SK-N-MC (cell line): ENCODE measurements at places on chromosomes 11 and 22.
A peak's percentile ranks its signal among the peaks of the same experiment; 100 is the strongest.

GRCh38 chr22:17665854-17666253, 27.3 kb downstream of the BCL2L13 start:
- DNase-seq: no peak

DNA sequence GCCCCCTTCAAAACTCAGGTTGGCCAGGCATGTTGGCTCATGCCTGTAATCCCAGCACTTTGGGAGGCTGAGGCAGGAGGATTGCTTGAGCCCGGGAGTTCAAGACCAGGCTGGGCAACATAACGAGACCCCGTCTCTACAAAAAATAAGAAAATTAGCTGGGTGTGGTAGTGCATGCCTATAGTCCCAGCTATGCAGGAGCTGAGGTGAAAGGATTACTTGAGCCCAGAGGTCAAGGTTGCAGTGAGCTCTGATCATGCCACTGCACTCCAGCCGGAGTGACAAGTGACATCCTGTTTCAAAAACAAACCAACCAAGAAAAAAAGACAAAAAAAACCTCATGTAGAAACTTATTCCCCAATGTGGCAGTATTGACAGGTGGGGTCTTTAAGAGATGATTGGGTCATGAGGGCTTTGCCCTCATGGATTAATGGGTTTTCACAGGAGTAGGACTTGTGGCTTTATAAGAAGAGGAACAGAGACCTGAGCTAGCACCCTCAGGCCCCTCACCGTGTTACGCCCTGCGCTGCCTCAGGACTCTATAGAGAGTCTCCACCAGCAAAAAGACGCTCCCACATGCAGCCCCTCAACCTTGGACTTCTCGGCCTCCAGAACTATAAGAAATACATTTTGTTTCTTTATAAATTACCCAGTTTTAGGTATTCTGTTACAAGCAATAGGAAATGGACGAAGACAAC, 22.3 kb downstream of the LAYN start:
- no peak for DNase-seq

DNA sequence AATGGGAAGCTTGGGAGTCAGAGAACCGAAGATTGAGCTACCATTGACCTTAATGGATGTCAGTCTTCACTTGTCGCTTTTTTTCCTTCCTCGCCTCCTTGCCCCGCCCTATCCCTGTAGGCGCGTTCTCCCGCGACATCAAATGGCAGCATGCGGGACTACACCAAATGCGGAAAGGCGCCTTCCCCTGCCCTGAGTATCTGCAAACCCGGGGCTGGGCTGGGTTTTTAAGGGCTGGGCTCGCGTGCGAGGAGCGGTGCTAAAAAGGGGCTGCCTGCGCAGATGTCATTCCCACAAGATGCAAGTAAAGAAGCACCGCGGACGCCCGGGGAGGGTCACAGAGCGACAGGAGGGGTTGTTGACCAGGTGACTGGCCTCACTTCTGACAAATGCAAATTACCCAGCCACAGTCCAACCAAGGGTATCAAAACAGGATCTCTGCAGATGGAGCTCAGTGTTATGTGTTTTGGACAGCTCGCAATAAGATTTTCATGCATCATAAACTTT, 4.7 kb upstream of the FAM111B start:
- DNase-seq: no peak

GRCh38 chr22:29831186-29831921, 6.7 kb downstream of the ASCC2 start:
- DNase-seq: no peak

DNA sequence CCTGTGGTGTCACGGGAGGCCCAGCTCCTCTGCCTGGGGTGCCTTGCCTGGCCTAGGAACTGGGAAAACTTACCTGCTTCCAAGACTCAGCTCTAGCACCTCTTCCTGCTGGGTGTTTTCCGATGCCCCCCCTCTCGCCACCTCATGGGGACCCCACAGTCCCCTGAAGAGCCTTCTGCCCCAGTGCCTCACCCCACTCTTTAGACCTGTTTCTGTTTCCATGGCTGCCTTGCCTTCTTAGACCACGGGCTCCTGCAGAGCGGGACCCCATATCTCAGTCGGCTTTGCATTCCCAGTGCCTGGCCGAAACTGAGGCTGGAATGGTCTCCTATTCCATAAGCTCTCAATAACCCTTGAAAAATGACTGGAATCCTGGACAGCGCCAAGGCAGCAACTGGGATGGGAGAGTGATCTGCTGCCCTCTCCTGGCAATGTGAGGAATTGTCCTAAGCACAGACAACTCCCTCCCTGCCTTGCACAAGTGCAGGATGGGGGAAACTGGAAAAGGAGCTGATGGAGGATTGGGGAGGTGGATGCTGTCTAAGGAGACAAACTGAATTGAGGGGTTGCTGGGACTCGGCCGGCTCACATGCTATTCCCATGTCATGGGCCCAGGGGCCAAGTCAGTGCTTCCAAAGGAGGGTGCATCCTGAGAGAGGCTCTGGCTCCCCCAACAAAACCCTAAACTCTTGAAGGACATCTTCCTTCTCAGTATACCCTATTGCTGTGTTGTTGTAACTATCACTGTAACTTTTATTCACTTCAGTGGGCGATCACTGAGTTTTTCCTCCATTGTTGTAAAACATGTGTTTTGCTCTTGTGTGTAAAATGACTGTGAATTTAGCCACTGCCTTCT, 26.6 kb upstream of the IL17RA start:
- DNase-seq: no peak

- no peak for DNase-seq
These were observed 69.7 kb upstream of the CDON start for GRCh38 chr11:126132319-126132718.

- no peak for DNase-seq
These were observed 65.3 kb downstream of the MCM5 start for GRCh38 chr22:35465109-35465701.

DNA sequence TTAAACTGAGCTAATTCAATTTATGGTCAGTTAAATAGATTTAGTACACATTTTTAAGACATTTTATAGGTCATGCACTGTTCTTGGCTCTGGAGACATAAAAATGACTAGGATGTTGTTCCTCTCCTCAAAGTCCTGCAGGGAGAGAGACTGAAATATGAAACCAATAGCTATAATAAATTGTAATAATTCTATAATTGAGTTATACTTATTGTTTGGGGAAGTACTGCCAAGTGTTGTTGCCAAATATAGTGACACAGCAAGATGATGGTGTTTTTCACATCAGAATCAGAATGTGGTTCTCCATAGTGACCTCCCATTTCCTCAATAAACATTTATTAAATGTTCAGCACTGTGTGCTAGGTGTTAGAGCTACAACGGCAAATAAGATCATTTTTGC, 470.6 kb downstream of the NTM start:
- DNase-seq: no peak

- DNase-seq: no peak
These were observed 61.9 kb downstream of the MUC15 start for GRCh38 chr11:26510164-26510563.

- no peak for DNase-seq
These were observed 12.1 kb downstream of the DERL3 start for GRCh38 chr22:23826510-23827350.

- no peak for DNase-seq
These were observed 56.1 kb upstream of the CRTAM start for GRCh38 chr11:122782222-122782621.

- DNase-seq: no peak
These were observed 29.9 kb downstream of the CREB3L1 start for GRCh38 chr11:46307369-46307768.

GRCh38 chr11:107859459-107860239, 1.1 kb upstream of the SLC35F2 start:
- no peak for DNase-seq

DNA sequence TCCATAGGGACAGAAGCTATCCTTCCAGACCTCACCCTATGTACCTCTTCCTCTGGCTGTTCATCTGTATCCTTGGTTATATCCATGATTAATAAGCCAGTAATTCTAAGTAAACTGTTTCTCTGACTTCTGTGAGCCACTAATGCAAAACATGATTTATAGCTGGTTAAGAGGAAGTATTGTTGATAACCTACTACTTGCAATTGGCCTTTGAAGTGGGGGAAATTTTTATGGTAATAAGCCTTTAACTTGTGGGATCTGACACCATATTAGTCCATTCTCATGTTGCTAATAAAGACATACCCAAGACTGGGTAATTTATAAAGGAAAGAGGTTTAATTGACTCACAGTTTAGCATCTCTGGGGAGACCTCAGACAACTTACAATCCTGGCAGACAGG, 21.9 kb downstream of the CASP12 start:
- no peak for DNase-seq

DNA sequence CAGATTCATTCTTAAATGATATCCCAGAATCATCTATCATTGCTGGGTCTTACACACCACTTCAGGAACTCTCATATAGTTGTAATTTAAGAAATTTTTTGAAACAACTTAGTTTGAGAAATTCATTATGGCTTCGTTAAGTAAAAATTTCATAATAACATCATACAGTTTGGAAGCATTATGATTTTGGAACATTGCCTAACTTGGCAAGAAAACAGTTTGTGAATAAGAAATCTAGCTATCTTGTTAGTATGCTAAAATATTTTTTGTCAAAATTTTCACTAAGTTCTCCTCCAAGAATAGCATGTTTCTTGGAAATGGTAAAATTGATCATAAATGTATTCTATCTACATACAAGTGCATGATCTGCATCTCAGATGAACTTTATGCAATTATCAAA, 217.7 kb downstream of the CNTN5 start:
- no peak for DNase-seq

GRCh38 chr11:76131671-76132631, 74.4 kb downstream of the WNT11 start:
- no peak for DNase-seq

DNA sequence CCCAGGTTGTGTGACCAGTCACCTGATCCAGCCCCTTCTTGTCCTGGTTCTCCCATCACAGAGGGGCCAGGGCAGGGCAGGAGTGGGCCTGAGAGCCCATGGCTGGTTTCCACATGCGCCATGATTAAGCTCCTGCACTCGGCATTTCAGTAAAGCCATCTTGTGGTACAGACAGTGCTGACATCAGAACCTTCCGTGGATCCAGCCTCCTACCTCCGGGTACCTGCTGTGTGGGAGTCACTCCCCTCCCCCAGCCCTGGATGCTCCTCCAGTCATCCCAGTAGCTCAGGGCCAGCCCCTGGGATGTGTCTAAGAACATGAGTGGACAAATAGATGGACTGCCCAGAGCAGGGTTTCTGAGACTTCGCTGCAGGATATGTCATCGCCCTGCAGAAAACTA, 22.1 kb upstream of the MGAT3 start:
- DNase-seq: no peak

GRCh38 chr11:61832754-61833153, 4.7 kb downstream of the FADS2 start:
- DNase-seq: no peak

DNA sequence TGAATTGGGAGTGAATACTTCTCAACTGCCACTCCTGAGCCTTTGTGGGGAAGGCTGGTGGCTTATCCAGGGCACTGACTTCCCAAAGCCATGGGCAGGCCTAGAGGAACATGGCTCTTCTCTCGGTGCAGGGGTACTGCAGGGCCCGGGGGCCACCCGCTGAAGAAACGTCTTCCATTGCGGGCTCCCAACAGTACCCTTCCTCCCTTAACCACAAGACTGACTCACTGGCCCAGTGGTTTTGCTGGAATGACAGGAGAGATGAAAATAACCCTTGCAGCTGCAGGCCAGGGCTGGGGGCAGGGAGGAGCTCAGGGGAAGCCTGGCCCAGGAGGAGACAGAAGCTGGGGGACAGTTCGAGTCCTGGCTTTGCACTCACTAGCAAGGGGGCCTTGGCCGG, 13.5 kb downstream of the TXN2 start:
- DNase-seq: no peak

DNA sequence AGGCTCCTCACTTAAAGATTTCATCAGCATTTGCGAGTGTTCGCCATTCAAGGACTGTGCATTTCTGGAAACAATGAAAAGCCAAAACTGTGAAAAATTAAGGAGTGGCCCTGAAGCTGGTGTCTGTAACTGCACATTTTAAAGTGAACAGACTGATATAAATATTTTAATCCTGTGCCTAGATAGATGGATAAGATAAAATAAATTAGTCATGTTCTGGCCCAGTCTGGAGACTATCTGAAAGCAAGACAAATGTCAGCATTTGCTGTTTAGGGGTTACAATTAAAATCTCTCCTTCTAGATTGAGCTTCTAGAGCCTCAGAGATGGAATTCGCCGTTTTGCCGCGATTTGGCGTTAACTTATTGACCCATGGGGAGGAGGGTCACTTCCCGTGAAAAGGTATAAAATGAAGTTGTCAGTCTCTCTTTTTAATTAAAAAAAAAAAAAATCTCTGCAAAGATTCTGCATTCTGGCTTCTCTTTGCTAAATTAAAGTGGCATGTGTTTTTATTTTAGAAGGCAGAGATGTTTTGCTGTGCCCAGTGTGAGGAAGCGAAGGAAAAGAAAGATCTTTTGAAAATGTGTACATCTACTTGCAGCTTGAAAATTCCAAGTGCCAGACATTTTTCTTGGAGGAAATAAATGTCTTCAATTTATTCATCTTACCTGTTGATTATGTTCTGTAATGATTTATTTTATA, 79.7 kb upstream of the WNT7B start:
- DNase-seq: no peak

- DNase-seq: no peak
These were observed 2.8 kb downstream of the SSRP1 start for GRCh38 chr11:57332694-57333440.

DNA sequence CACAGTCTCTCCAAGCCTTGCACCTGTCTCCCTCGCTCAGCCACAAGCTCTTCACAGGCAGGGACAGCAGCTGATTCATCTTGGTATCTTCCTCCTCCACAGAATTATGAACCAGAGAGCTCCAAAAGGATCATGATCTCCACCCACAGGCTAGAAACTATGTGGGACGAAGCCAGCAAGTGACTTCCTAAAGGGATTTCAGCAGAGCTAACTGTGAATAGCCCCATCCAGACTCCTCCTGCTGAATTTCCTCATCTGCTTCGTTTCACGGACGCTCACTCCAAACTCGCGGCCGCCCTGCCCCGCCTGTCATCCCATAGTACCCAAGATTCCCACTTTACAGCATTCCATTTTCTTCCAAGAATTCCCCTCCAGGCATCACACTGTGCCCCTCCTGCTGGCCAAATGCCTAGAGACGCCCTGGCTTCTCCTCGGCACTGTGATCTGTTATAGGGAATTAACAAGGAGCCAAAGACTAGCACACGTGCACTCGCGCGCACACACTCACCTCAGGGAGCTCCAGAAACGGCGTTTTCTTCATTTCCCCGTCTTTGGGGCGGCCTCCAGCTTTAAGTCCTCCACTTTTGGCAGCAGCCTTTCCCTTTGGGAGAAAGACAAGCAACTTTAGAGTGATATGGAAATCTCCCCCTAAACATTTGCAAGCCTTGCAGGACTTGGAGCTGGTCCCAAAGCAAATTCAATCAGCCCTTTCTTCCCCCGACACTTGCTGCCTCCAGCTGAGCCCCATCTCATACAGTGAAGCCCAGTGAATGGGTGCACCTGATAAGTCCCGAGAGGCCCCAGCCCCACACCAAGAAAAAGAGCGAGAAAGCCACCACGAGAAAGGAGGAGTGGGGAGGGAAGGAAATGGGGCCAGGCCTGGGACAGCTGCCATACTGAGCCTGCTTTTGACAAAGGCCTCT, 35.5 kb downstream of the SPATA19 start:
- DNase-seq: no peak

- peak; percentile 20 for DNase-seq
These were observed 33.3 kb downstream of the ANO1 start for GRCh38 chr11:70111269-70112016.

- no peak for DNase-seq
These were observed 22.9 kb upstream of the FGF3 start for GRCh38 chr11:69841859-69842698.
